Esophagus muscularis mucosa (tissue), 4 donors: ENCODE measurements at places on chromosomes 16 and 17. TPM values are rescaled to one million over a fixed set of nuclear protein-coding genes. Genes with fewer than 3 reads are reported as not detected.

The MT4 gene
- not detected for total RNA-seq

The P2RX5 gene
- 1.2 TPM for total RNA-seq

The CDH3 gene
- total RNA-seq: not detected

The MMD gene
- total RNA-seq: 28.5 TPM

The ANKRD40CL gene
- total RNA-seq: not detected

The KRT33B gene
- not detected for total RNA-seq

The CSH2 gene
- total RNA-seq: not detected

The CPHXL2 gene
- total RNA-seq: not detected

The RGS11 gene
- total RNA-seq: 18.2 TPM

The GAST gene
- total RNA-seq: not detected

The EPN3 gene
- total RNA-seq: not detected

The GNAO1 gene
- 6.8 TPM for total RNA-seq

The E4F1 gene
- total RNA-seq: 19.1 TPM

The SOCS7 gene
- 12.1 TPM for total RNA-seq

The CCL2 gene
- total RNA-seq: 514 TPM

- no peak for DNase-seq
Observed at GRCh38 chr17:64094412-64094811, 35.5 kb downstream of the ERN1 start.

DNA sequence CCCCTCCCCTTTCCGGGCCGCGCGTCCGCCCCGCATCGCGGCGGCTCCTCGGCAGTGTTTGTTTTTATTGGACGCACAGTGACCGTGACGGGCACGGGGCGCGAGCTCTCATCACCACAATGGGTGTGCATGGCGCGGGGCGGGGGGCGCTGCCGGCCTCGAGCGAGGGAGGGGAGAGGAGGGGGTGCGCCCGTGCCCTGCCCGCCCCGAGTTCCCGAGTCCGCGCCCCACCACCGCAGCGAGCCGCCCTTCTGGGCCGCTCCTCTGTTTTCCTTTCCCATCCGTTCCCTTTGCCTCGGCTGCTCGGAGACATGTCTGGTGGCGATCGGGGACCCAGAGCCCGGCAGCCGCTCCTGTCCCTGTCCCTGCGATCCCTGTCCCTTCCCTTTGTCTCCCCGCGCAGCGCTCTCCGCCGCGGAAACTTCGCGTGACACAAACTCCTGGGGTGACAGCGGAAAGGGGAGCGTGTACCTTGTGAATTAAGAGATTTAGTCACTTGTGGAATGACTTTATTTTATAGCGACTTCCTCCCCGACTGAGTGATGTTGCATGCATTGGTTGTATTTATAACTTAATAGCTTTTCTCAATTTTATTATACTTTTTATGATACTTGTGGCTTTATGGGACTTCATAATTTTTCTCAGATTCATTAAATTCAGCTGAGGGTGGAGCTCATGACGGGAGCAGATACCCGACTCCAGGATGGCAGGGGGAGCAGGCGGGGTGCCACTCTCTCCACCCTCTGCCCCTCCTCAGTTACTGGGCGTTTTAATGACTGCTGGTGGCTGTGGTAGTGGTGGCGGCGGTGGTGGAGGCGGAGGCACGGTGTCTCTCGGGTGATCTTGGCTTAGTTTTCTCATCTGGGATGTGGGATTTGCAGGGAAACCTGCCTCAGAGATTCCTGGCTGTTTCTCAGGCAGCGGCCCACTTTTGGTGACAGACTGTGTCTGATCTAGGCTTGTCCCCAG lies 40.8 kb downstream of the MRM1 start:
- DNase-seq: no peak

GRCh38 chr16:82013139-82013538 lies 1.9 kb upstream of the SDR42E1 start:
- DNase-seq: no peak

- no peak for DNase-seq
Observed at GRCh38 chr16:29729116-29729521, 16.7 kb downstream of the C16orf54 start.

- DNase-seq: no peak
Observed at GRCh38 chr16:75590920-75591843, 25.0 kb downstream of the GABARAPL2 start.

GRCh38 chr16:50463581-50464324 lies 84.4 kb upstream of the NKD1 start:
- DNase-seq: no peak

GRCh38 chr16:3171855-3172593 lies 16.0 kb upstream of the OR1F1 start:
- no peak for DNase-seq

- DNase-seq: peak; percentile 86
Observed at GRCh38 chr16:27401768-27402568, at the start of gene IL21R. TSS of gene IL21R (plus strand) at chr16:27402174. CDS start at chr16:27430072, 27,898 bp downstream.

DNA sequence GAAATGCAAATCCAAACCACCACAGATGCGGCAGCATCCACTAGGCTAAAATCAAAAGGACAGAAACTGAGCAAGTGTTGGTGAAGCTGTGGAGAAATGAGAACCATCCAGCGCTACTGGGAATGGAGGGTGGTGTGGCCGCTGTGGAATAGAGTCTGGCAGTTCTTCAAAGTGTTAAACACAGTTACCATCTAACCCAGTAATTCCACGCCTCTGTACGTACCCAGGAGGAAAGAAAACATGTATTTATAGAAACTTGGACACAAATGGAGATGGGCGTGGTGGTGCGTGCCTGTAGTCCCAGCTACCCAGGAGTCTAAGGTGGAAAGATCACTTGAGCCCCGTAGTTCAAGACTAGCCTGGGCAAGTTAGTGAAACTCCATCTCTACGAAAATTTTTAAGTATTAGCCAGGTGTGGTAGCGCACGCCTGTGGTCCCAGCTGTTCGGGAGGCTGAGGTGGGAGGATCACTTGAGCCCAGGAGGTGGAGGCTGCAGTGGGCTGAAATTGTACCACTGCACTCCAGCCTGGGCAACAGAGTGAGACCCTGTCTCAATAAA lies 11.6 kb downstream of the SLC25A10 start:
- no peak for DNase-seq

- no peak for DNase-seq
Observed at GRCh38 chr16:85187447-85187846, 75.2 kb upstream of the CIBAR2 start.

DNA sequence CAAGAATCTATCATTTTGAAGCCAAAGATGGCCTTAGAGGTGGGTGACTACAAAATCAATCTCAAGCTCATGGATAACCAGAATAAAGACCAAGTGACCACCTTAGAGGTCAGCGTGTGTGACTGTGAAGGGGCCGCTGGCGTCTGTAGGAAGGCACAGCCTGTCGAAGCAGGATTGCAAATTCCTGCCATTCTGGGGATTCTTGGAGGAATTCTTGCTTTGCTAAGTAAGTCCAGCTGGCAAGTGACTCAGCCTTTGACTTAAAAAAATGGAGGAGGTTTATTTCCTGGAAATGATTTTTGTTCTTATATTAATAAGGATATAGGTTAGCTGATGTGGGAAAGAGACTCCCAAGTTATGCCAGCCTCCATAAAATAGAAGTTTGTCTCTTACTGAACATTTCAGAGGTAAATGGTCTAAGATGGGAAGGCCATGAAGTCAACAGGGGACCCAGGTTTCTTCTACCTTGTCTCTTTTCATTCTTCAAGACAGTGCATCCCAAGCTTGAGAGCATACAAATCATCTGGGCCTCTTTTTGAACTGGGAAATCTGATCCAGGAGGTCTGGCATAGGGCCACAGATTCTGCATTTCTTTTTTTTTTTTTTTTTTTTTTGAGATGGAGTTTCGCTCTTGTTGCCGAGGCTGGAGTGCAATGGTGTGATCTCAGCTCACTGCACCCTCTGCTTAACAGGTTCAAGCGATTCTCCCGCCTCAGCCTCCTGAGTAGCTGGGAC lies 19.8 kb upstream of the TANGO6 start:
- no peak for DNase-seq

DNA sequence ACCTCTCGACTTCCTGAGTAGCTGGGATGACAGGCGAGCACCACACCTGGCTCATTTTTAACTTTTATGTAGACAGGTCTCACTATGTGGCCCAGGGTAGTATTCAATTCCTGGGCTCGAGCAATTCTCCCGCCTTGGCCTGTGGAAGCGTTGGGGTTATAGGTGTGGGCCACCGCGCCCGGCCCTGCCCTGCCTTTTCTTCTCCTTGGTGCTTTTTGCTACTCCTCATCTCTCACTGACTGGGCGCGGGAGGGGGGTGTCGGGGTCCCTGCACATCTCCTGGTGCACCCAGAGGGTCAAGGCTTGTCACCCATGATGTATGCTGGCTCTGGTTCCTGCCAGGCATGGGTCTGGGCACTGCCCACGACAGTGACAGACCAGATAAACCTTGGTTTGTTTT lies 2.9 kb downstream of the MCRIP2 start:
- DNase-seq: no peak

DNA sequence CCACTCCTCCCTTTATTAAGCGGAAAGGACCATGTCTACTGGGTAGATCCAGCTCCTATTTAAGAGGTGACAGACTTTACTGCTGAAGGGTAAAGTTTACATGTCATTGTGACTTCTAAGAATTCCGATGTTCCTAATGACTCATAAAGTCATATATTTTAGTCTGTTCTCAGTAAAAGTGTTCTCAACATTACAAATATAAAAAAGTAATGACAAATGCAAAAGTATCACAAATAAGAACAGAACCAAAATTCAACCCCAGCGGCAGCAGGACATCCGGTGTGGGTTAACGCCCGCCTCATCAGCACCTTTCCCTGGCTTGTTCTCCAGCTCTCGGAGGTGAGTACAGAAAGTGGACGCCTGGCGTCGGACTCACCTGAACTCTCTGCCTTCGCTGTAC lies 6.8 kb downstream of the AXIN1 start:
- no peak for DNase-seq

- no peak for DNase-seq
Observed at GRCh38 chr16:68764862-68765261, 27.8 kb downstream of the CDH1 start.

DNA sequence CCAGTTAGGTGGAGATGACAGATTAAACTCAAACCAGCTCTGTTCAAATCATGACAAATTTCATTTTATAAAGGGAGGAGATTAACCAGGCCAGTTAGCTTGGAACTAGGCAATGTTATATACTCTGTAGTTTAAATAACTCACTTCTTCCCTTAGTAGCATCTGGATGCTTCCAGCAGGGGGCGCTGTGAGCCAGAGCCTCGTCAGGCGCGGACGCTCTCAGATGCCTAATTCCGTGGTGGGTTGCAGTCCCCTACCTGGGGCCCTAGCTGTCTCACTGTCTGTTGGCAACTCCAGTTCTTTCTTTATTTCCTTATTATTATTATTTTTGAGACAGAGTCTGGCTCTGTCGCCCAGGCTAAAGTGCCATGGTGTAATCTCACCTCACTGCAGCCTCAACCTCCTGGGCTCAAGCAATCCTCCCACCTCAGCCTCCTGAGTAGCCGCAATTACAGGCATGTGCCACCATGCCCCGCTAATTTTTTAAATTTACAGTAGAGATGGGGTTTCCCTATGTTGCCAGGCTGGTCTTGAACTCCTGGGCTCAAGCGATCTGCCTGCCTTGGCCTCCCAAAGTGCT lies 17.3 kb upstream of the WFDC1 start:
- no peak for DNase-seq

GRCh38 chr16:3389663-3390338 lies 11.0 kb downstream of the ZSCAN32 start:
- DNase-seq: no peak

DNA sequence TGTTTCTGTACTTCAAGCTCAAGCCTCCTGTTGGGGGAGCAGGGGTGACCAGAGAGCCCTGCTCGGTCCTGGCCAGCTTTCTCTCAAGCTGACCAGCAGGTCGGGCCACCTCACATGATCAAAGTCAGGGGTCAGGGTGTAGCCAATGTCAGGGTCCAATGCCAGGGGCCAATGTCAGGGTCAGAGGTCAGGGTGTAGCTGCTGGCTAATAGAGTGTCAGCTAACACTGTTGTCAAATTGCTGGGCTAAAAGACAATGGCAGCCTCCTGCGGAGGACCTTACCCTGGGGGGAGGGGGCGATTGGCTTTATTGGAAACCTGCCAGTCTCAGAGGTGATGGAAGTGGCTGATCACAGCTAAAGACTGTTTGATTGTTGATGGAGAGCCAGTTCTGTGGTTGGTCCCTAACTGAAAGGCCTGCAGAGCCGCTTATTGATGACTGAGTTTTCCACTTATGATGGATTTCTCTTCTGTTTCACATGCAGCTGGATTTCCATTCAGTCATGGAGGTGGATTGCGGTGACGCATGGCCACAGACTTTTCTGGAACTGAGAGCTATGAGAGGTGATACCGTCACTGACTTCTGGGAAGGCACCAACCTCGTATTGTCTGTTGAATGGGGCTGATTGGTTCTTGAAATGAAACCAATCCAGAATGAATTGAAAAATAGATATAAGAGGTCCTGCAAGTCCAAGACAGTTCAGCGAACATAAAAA lies 97.4 kb upstream of the ZFHX3 start:
- DNase-seq: no peak

- DNase-seq: peak; percentile 55
Observed at GRCh38 chr16:14495213-14496046, 134.6 kb downstream of the PARN start.

- DNase-seq: no peak
Observed at GRCh38 chr16:57061084-57061905, 31.1 kb upstream of the CPNE2 start.

GRCh38 chr16:72129976-72130656 lies 36.5 kb downstream of the DHX38 start:
- DNase-seq: peak; percentile 83

DNA sequence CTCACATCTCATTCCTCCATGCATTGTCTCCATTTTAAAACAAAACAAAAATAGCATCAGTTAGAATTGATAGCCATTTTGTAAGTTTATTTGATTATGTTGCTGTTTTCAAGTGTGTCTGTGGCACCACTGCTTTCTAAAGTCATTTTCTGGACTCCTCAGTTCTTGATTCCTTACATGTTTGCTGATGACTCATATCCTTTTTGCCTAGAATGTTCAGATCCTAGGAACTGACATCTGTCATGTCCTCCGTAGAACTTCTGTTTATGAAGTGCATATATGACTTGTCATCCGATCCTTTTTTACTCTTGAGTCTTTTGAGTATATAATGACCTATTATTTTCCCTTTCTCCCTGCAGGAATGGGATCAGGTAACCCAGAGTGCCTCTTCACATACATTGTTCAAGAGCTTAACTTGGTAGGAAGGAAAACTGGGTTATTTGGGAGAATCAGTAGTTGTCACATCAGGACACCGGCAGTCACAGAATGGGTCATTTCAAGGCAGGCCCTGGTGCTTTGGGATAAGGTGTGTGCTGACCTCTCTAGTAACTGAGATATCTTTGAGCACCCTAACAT lies 69.2 kb downstream of the MAP2K4 start:
- DNase-seq: no peak

- DNase-seq: no peak
Observed at GRCh38 chr16:88355093-88355388, 27.7 kb upstream of the ZNF469 start.

- no peak for DNase-seq
Observed at GRCh38 chr16:29744541-29745101, 1.2 kb downstream of the C16orf54 start.

- DNase-seq: no peak
Observed at GRCh38 chr16:11546608-11547061, 40.1 kb downstream of the LITAF start.

- peak; percentile 98 for DNase-seq
Observed at GRCh38 chr16:18789850-18790706, at the start of gene RPS15A. TSS of gene RPS15A (minus strand) at chr16:18790334. CDS start at chr16:18789113, 1,221 bp downstream.

GRCh38 chr17:73311428-73311780 lies 397 bp downstream of the CDC42EP4 start:
- DNase-seq: no peak

GRCh38 chr17:59234631-59235030 lies 14.3 kb downstream of the GDPD1 start:
- DNase-seq: no peak
